ENCODE measurements at places on chromosomes 7 and 10.
A peak's percentile ranks its signal among the peaks of the same experiment; 100 is the strongest.

- no peak for DNase-seq
These were observed 201.9 kb upstream of the SHH start for GRCh38 chr7:156014201-156014600.

DNA sequence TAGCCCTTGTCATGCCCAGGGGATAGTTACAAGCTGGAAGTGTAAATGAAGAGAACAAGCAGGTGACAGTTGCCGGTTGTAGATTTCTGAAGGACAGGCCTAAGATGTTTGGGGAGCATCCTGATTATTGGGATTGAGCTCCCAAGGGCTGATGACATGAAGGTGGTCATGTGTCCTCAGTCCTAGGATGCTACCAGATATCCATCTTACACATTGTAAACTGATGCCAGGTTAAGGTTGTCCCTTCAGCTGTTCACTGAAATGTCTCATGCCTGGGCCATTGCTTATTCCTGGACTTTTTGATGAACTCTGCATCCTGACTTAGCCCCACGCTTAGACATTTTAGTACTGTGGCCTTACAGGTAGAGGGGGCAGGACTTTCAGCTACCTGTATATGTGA is 1.3 kb downstream of the ZMIZ2 start:
- DNase-seq, result no peak

DNA sequence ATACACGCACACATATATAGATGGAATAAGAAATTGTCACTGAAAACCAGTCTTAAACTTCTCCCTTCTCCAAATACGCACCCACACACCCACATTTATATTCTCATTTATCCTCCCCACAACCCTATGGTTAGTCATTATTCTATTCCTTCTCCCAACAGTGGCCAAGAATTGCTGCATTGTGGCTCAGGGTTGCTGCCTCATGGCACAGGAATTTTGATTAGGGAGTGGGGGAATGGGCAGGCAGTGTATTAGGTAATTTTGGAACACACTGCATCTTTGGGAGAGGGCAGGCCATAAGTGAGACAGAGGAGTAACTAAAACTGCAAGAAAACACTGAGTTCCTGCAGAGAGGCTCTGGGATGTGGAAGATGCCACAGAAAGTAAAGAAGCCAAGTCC is 35.7 kb downstream of the NAPEPLD start:
- DNase-seq, result no peak

GRCh38 chr10:11516431-11516746 is 95.1 kb downstream of the USP6NL start:
- no peak for DNase-seq

DNA sequence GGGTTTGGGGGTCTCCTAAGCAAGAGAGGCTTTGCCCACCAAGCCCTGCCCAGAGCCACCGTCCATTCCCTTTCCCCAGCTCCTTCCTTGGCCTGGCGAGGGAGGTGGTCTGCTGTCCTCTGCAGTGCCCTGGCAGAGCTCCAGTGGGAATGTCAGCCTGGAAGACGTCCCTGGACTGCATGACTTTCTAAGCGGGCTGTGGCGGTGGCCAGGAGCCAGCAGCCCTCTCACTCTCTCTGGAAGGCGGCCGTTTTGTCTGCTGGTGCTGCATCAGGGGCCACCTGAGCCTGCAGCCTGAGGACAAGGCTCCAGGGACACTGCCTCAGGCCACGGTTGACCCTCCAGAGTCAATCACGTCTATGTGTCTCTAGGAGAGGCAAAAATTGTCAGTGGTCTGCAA is 271.0 kb downstream of the SKAP2 start:
- DNase-seq, result no peak

GRCh38 chr10:59271160-59271559 is 91.2 kb downstream of the FAM13C start:
- DNase-seq, result no peak

DNA sequence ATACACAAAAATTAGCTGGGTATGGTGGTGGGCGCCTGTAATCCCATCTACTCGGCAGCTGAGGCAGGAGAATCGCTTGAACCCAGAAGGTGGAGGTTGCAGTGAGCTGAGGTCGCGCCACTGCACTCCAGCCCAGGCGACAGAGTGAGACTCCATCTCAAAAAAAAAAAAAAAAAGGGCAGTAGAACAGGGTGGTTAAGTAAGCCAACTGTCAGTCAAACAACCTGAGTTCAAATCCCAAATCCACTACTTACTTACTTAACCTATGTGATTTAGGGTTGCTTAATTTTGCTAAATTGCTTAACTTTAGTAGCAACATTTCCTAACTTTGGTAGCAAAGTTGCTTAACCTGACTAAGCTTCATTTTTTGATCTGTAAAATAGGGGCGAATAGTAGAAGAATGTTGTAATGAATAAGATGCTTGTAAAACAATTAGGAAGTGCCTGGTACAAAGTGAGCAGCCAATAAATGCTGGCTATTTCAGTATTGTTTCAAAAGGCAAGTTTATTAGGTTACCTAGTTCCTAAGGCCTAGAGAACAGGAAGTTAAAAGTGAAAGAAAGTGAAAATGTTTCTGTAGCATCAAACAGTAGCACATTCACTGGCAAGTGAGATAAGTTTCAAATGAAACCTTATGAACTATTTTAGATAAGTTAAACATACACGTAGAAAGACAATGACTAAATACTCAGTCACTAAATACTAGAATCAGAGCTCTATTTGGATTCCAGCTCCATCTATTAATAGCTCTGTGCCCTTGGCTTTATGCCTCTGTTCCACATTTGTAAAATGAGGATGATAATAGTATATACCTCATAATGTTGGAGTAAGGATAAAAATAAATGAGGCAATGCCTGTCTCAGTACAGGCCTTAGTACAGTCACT is 64.3 kb downstream of the HOXA1 start:
- no peak for DNase-seq

GRCh38 chr7:50865450-50865849 is 82.8 kb upstream of the GRB10 start:
- no peak for DNase-seq

DNA sequence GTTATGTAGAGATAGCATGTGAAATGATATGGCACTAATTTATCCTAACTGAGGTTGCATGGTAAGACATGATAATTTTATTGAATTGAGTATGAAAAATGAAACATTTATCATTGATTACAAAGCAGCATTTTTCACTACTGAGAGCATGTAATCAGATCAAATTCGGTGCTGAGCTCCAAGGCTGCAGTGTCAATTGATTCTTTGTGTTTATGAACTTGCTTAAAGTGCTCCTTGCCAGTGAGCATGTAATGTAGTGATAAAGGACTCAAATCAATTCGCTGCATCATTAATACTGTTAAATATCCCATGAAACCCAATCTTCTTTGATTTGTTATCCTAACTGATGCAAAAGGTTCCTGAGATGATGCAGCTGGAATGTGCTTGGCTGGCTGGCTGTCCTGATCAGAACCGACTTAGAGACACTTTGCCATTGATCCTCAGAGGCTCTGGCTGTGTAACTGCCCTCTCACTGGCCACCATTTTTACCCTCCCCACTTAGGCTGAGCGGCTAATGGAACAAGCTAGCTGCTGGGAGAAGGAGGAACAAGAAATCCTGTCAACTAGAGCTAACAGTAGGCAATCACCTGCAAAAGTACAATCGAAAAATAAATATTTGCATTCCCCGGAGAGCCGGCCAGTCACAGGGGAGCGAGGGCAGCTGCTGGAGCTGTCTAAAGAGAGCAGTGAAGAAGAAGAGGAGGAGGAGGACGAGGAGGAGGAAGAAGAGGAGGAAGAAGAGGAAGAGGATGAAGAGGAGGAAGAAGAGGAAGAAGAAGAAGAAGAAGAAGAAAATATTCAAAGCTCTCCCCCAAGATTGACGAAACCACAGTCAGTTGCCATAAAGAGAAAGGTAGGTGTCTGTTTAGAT is 89.8 kb upstream of the SAMD8 start:
- DNase-seq, result no peak

GRCh38 chr7:27677912-27678612 is 15.4 kb upstream of the HIBADH start:
- DNase-seq, result no peak

DNA sequence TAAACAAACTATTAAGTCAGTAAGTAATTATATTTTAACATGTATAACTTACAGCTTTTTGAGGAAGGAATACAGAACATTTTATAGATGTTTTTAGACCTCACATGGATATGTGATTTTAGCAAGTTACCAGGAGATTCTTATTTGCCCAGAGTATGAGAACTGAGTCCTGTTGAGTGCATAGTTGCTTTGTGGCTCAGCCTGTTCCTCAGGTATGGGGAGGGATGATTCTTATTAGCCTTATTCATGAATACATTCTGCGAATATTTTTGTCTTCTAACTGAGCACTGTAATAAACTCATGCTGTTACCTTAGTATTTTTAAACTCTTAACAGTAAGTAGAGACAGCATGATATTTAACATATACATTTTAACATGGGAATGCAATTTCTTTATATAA is 17.9 kb downstream of the BTAF1 start:
- DNase-seq, result no peak

GRCh38 chr7:8443576-8444467 is 10.4 kb downstream of the NXPH1 start:
- no peak for DNase-seq

GRCh38 chr7:117937049-117937752 is 64.0 kb upstream of the CTTNBP2 start:
- DNase-seq, result no peak

- DNase-seq, result peak; percentile 83
These were observed 26.4 kb downstream of the MYL10 start for GRCh38 chr7:101602484-101603241.

DNA sequence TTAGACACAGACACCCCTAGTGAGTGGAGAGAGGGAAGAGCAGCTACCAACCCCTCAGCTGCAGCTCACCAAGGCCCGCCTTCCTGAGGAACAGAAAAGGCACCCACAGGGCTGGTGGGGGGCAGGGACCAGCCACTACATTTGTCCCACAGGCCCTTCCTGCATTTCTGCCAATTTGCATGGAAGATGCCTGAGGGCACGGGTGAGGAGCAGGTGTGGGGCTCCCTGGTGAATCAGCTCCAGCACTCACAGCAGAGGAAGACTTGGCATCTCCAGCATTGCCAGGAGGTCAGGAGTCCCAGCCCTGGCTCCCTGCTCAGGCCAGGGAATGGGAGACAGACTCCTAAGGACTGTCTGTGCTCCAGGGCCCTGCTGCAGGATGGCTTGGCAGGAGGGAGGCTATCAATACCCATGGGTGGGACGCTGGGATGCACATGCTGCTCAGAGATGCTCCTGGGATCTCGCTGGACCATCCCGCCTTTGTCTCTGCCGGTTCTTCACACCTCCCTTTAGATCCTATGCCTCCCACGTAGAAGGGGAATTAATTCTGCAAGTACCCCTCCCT is 109.7 kb downstream of the SLIT1 start:
- no peak for DNase-seq

DNA sequence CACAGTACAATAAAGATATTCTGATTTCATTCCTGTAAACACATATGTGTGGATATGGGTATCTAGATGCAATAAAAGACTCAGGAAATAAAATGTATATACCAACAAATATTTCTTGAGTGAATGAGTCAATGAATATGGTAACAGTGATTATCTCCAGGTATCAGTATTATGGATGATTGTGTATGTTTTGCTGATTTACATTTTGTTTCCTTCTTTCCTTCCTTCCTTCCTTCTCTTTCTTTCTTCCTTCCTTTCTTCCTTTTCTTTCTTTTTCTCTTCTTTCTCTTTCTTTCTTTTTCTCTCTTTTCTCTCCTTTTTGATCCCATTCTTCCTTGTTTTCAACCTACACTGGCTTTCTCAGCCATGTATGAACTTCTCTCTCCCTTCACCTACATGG is 85.3 kb upstream of the DLX6 start:
- DNase-seq, result no peak

DNA sequence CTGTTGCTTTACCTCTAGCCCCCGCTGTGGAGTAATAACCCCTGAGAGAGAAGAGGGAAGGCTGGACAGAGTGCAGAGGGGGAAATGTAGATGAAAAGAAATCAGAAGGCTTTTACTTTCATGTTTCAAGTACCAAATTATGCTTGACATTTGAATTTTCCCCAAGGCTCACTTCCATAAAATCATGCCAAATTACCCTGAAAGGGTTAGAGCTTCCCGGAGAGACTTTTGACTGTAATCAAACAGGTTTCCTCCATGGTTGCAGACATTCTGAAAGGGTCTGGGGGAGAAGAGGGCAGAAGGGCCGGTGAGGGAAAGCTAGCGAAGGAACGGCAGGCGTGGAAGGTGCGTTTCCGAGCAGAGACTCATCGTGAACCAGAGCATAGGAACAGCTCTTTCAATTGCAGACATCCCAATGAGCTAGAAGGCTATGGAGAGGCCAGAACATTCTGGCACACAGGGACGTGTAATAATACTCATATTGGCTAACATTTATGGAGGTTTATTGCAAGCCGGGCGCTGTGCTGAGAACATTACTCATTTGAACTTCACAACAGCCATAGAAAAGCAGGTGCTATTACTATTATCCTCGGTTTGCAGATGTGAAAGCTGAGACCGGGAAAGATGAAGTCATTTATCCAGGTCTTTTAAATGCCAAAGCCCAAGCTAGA is 620.8 kb upstream of the AUTS2 start:
- no peak for DNase-seq

- DNase-seq, result no peak
These were observed 80.0 kb downstream of the ZNF277 start for GRCh38 chr7:112286250-112287086.

GRCh38 chr7:45665172-45665571 is 91.0 kb downstream of the ADCY1 start:
- peak; percentile 50 for DNase-seq

- DNase-seq, result no peak
These were observed 166.6 kb downstream of the THSD7A start for GRCh38 chr7:11665357-11665756.

DNA sequence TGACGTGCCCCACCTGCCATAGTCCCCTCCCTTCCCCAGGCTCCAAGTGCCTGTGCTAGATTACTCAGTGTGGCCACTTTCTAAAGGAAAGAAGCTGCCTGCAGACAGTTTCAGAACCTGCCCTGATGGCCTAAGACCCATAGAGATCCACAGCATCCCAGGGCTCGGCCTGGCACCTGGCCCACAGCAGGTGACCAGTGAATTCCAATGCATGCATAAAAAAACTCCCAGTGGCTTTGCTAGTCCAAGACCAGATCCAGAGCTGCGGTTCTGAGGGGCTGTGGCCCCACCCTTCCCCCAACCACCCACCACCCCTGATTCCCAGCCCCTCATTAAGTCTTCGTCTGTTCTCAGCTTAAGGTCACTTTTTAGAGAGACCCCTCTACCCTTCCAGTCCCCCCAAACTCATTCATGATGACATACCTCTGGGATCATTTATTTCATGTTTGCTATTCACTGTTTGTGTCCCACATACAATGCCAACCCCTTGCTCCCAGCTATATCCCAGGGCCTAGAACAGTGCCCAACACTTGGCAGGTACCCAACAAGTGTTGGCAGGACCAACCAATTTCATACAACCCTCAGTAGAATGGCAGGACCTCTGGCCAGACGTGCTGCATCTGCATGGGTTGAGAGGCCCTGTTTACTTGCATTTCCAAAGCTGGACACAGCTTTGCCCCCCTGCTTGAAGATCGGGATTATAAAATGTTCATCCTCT is 118.1 kb downstream of the RGS10 start:
- no peak for DNase-seq
